Activated CD8-positive, alpha-beta memory T cell treated with anti-CD3 and anti-CD28 coated beads for 48 hours (primary cell): ENCODE measurements at places on chromosomes 4 and X.
A peak's percentile ranks its signal among the peaks of the same experiment; 100 is the strongest.

- no peak for DNase-seq
Measured at GRCh38 chrX:24153796-24154189, 4.3 kb downstream of the ZFX start.

DNA sequence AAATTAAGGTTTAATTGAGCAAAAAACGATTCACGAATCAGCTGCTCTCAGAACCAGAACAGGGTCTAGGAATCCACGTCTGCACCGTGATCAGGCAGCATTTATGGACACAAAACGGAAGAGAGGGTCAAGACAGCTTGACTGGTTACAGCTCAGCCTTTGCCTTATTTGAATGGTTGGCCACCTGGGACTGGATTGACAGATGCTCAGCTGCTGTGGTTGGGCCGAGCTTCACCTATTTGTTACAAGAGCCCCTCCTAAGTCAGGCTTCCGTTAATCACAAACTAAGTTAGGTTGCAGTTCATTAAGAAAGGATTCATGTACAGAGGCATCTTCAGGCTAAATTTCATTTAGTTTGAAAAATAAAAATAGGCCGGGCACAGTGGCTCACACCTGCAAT is 50.6 kb upstream of the MAN2B2 start:
- no peak for DNase-seq

DNA sequence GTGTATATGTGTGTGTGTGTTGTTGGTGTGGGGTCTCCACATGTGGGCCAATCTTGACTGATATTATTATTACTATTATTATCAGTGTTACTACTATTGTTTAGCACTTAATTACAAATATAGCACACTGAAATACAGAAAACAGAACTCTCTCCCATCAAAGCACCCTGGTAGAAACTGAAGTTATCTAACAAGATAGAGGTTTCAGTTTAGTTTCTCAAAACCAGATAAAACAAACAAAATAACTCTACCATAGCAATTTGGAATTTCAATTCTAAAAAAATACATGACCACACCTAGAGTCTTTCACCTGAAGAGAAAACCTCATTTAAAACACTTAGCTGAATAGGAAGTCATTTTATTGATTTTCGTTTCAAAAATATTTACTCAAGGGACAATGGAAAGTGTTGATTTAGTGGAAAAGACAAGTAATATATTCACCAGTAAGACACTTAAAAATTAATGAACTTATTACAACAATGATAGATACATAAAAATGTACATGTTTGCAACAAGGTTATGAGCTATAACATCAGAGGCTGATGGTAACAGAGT is 252.3 kb downstream of the PDHA2 start:
- DNase-seq: no peak

DNA sequence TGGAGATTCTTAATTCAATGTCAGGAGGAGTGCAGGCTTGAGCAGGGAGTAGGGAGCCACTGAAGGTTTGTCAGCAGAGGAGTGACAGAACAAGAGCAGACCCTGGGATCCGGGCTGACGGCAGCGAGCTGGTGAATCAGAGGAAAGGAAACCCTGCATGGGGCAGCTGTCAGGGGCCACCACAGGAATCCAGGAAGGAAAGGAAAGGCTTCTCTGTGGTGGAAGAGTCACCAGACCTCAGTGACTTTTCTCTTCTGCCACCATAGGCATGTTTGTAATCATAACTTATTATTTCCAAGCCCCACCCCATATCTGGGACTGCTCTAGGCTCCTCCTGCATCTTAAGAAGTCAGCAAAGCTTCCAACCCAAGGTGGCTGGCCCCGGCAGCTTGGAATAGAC is 150.9 kb downstream of the BCOR start:
- DNase-seq: no peak

GRCh38 chr4:69126024-69126423 is 29.8 kb downstream of the UGT2B7 start:
- DNase-seq: no peak

GRCh38 chr4:181569553-181569952 is 673.6 kb upstream of the TENM3 start:
- no peak for DNase-seq

DNA sequence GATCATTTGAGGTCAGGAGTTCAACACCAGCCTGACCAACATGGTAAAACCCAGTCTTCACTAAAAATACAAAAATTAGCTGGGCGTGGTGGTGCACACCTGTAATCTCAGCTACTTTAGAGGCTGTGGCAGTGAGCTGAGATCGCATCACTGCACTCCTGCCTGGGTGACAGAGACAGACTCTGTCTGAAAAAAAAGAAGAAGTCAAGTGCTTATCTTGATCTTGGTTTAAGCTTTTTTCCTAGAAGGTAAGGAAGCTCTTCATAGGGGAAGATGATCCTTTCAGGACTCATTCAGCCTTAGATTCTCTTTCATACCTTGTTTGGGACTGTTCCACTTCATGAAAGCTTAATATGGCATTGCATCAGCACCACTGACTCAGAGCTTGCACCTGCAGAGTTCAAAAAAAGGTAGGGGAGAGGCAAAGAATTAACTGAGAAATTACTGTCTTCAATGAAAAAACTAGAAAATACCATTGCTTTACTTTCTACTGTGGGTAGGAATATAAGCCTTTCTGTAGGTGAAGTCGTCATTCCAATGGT is 70.8 kb upstream of the EPGN start:
- no peak for DNase-seq

- DNase-seq: peak; percentile 65
Measured at GRCh38 chrX:53684415-53685192, 1.9 kb downstream of the HUWE1 start.

GRCh38 chrX:126670258-126670657 is 117.6 kb upstream of the DCAF12L1 start:
- no peak for DNase-seq

DNA sequence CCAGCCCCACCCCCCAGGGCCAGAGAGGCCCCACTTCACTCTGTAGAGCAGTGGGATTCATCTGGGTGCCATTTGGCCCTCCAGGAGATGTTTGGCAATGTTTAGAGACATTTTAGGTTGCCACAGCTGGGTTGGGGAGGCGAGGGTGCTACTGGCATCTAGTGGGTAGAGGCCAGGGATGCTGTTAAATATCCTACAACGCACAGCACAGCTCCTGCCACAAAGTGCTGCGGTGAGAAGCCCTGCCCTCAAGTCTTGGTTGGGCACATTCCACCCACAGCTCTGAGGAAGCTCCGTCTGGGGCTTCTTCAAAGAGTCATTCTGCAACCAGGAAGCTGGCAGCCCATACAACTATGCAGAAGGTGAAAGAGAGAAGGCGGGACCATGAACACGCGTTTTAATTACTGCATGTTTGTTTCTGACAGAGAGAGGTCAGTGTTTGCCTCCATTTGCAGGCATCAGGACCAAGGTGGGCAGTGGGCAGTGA is 48.1 kb upstream of the FAM9C start:
- DNase-seq: no peak

- DNase-seq: no peak
Measured at GRCh38 chr4:25161593-25161950, 1.3 kb upstream of the SEPSECS start.

- peak; percentile 40 for DNase-seq
Measured at GRCh38 chr4:146132445-146132844, 43.1 kb upstream of the LSM6 start.

DNA sequence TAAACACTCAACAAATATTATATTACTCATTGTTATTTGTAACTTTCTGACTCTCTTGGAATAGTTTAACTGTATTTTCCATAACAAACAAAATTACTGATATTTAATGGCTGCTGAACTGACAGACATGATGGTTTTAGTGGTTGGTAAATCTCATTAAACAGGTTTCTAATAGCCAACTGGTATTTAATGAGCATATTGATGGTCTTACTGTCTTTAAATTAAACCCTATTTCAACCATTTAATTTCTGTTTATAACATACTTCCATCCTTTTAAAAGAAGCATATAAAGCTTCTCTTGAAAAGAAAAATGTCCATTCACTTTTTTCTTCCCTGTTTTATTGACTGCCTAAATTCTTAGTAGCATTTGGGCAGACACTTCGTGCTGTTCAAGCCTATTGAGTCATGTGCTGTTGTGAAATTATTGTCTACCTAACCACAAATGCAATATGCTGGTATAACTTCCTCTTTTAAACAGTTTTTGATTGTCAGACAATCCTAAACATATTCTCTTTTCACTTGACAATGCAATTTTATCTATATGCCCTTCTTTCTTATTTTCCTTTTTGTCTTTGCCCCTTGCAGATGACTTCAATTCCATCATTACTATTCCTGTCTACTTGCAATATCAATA is 163.9 kb upstream of the SLC7A11 start:
- DNase-seq: no peak

DNA sequence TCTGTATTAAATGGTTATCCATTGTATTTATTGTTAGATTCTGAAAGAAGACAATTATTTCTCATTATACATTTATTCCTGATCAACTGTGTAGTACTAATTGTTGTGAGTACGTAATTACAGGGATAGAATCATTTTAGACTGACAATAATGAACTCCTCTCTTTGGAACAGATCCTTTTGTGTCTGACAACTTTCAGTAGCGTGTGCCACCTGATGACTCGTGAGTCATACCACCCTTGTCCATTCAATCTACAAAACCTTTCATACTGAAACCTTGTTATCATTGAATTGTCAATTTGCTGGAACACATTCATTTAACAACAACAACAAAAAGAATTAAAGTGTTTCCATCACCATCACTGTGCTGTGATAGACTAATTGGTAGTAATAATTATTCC is 602.7 kb upstream of the PCDH7 start:
- no peak for DNase-seq

GRCh38 chr4:24063731-24064130 is 173.9 kb upstream of the PPARGC1A start:
- DNase-seq: no peak

DNA sequence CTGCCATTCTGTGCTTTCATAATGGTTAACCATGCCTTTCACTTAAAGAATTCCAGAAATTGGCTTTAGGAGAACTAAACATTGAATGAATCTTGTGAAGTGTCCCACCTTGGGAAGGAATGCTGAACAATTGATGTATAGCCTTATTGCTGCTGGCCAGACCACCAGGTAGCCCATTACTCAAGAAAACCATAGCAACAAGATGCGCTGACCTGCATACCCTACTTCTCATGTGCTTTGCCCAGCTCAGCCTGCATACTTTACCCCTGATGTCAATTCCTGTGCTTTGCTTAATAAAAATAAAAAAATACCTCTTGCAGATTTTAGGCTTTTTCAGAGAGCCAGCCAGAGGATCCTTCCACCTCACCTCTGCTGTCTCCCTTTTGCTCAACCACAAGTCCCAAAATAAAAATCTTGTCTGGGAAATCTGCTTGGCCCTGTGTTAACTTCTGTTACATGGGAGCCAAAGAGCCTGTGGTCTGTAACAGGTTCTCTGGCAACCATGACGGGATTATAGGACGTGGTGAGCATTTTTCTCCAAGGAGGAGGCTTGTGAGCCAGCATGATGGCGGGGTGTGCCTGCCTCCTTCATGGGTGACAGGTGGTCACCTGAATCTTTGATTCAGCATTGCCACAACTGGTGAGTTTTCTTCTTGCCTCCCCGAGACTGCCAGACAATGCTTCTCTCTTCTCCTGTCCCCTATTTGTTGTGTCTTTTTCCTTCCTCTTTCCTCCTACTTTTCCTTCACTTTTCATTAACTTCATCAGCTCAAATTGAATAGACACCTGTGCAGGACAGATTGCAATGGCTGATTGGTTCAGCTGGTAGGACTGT is 106.8 kb downstream of the ARSJ start:
- DNase-seq: no peak

DNA sequence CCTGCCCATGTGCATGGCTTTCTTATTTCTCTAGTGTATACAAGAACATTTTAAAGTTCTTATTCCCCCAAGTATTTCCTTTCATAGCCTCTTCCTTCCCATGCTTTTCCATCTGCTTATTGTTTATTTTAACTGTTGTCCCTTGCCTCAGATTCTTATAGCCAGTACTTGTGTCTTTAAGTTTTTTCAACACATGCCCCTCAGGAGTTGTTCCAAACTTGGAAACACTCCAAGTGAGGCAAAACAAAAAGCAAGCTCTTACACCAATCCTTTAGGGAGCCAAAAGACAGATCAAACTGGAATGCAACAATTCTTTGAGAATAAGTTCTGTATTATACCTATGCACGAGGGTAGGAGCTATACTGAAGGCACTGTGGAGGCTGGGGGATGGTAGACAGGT is 222.0 kb upstream of the STK26 start:
- DNase-seq: no peak
